ENCODE measurements at places on chromosomes 16 and 17.

DNA sequence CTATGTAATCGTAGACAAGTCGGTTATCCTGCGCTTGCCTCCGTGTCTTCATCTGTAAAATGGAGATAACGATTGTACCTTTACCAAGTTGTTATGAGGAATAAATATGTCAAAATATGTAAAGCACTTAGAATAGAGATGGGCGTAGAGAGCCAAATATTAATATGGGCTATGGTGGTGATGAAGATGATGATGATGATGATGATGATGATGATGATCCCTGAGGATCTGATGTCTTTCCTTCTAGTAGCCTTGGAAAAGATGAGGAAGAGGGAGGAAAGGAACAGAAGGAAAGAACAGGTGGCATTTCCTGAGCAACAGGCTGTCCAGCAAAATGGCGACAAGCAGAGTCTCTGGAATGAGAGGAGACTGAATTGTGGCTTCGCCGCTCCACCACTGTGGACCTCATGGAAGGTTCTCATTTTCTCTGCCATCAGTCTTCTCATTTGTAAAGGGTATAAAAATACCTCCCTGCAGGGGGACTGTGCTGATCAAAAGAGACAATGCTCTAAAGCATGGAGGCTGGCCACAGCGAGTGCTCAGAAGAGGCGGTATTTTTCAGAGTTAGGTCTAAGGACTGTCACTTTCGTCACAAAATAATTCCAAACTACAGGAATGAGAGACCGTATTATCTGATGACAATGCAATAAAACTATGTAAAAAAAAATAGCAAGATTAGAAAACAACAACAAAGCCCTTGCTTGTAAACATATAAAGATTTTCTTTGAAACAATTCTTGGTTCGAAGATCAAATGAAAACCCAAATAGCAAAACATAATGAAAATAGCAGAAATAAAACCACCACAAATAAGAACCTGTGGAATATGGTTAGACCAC, 17.2 kb upstream of the RCVRN start:
- DNase-seq, result no peak

GRCh38 chr17:81445642-81446503, 50.6 kb downstream of the BAHCC1 start:
- no peak for DNase-seq

- DNase-seq, result no peak
These were observed 2.8 kb downstream of the DNAJA3 start for GRCh38 chr16:4428500-4428899.

- no peak for DNase-seq
These were observed 2.4 kb upstream of the MARVELD3 start for GRCh38 chr16:71623597-71623996.

DNA sequence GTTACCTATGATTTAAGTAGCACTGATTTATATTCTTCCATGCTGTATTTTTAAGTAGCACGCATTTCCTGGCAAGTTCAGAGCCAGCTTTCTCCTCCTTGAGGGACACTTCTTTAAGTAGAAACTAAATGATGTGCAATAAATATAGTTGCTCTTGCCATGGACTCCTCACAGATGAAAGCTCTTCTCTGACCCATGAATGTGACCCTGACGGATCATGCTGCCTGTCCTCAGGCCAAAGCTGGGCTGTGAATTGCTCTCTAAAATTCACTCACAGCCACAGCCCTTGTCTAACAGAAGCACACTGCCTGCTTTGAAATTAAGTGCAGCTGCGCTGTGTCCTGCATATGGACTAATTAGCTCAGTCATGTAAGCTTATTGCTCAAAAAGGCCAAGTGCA, 438.8 kb downstream of the PMP22 start:
- DNase-seq, result no peak

DNA sequence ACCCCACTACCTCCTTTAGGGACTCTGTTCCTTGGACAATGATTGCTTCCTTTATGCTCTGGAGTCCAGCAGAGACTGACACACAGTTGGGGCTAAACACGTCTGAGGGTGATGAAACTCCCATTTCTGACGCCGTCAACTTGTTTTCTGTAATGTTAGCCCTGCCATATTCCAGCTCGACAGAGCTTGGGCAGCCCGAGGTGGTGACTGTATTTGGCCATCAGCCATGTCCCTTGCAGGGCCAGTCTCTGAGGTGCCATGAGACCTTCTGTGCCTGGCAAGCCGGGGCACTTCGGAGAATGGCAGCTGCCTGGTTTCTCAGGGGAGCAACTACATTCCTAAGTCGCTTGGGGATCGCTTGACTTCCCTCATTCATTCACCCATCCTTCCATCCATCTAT, 278.9 kb upstream of the TNRC6C start:
- DNase-seq, result no peak

DNA sequence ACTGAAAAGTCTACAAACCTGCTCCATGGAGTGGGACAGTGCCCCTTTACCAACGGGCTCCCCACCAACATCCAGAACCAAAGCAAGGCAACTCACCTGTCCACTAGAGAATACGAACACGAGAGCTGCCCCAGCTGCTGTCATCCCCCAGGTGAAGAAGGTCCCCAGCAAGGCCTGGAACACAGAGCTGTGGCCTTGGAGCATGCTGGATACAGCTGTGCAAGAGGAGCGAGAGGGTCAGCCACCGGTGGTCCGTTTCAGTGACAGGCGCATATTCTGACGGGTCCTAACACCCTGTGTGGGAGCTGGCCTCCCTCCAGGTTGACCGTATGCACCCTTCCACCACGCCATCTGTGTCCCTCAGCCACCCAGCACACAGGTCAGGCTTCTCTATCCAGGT, 3.9 kb downstream of the SLC39A11 start:
- no peak for DNase-seq

GRCh38 chr16:89589241-89589926, 13.8 kb downstream of the CPNE7 start:
- DNase-seq, result no peak
